Activated CD4-positive, CD25-positive, alpha-beta regulatory T cell treated with anti-CD3 and anti-CD28 coated beads, Interleukin-2, amount 50 U/mL, for 72 hours (primary cell): ENCODE measurements at places on chromosomes 4 and X.
A peak's percentile ranks its signal among the peaks of the same experiment; 100 is the strongest.

DNA sequence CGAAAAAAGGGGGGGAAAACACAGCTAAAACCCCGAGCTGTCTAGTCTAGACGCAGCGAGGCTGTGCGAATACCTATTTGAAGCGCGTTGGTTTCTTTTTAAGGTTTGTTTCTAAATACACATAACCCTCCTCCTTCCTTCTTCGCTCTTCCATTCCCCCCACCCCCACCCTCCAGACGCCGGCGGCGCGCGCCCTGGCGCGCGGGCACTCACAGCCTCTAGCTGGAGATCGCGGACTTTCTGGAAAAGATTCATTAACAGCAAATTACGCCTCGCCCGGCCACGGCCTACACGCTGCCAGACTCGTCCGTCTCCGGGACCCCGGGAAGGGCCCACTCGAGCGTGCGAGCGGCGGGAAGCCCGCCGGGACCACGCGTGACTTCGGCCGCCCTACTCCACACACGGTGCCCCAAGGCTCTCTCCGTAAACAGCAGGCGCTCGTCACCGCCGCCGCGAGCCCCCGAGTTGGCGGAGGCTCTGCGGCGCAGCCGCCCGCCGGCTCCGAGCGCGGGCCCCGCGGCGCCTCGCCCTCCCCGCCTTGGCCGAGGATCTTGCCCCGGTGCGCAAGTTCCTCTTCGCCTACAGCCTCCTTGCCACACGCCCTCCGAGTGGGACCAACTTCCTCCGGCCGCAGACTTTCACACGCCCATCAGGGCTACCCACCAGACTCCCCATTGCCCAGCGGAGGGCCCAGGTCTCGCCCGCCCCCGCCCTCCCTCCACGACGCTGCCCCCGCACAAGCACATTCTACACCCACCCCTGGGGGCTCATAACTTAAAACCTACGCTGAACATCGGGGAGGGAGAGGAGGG is 2.0 kb downstream of the BCOR start:
- no peak for DNase-seq

- DNase-seq = no peak
Observed at GRCh38 chrX:48752498-48752897, 9.0 kb upstream of the GLOD5 start.

GRCh38 chr4:33013282-33013681 is 2293.1 kb downstream of the PCDH7 start:
- DNase-seq = no peak

DNA sequence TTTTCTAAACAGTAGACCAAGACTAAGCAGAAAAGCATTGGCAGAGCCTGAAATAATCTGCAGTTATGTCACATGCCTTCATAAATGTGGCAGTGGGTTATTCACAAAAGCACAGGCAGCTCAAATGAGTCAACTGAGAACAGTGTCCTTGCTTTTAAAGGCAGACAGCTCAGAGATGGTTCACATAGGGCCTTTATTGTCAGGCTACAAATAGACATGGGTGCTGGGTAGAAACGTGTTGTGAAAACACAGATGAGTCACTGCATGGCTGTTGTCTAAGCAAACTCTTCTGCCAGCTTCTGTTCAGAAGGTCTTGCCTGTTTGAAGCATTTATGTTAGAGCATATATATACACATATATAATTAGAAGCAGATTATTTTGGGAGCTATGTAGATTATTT is 118.0 kb downstream of the SLC4A4 start:
- DNase-seq = no peak

- no peak for DNase-seq
Observed at GRCh38 chrX:7068939-7069367, 78.6 kb upstream of the STS start.

- no peak for DNase-seq
Observed at GRCh38 chr4:138751309-138751708, 264.3 kb upstream of the NOCT start.

DNA sequence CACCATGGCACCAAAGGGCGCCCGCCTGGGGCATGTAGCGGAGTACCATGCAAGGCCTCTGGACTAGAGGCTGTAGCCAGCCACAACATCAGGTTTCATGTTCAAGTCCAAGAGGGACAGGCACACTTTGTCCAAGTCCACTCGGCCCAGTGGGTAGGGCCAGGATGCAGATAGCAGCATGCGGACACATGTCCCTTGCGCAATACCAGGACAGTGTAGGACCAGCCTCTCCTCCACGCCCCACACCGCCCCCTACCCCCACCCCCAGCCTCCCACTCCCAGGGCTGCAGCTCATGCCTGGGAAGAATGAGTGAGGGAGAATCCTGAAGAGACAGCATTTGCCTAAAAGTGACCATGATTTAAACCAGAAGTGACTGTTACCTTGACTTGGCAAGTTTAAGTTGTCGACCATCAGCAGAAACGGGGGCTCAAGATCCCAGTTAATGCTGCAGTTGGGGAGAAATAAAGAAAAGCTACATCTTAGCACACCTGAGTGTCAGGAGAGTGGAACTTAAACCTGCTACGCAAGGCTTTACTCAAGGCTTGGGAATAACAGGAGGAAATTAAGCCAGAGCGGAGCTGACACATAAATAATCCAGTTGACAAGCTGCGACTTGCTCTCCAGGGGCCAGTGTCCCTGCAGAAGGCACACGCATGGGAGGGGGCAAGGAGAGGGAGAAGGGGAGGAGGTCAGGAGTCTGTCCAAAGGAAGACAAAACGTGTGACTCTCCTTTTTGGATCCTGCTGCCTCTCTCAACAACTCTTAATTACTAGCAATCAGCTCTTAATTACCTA is 221.7 kb downstream of the BCOR start:
- DNase-seq = no peak

- DNase-seq = no peak
Observed at GRCh38 chr4:135739354-135739753, 1537.8 kb upstream of the PABPC4L start.

DNA sequence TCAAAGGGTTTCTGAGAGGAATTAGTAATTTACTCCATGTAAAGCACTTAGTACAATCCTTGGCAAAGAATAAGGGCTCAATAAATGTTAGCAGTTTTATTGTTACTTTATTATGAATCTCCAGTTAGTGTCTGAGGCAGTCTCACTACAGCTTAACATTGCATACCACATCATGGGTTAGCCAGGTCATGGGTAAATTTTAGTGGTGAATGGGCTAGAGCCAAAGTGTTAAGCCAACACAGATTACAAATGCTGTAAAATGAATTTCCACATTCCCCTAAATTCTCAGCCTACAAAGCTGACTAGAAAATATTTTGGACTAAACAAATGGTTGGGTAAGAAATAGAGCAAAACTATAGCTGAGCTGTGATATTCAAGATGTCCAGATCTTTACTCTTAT is 72.4 kb downstream of the NRK start:
- DNase-seq = no peak

GRCh38 chr4:88818631-88819470 is 121.2 kb upstream of the NAP1L5 start:
- no peak for DNase-seq

GRCh38 chr4:84699001-84699671 is 116.2 kb downstream of the CDS1 start:
- no peak for DNase-seq

DNA sequence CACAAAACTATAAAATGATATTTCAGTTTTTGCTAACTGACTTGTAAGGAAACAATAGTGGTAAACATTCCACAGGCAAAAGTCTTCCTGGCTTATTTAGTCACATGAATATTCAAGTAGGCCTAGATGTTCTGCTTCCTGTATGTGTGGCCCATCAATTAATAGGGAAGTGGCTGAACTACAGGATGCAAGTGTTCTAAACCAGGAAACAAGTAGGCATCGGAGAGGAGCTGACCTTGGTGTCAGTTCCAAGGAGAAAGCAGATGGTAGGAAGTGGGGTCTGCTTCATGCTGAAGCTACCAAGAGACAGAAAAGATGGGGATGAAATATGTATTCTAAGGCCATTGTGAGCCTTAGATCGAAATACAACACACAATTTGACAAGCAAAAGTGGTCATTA is 149.7 kb downstream of the ANTXR2 start:
- DNase-seq = no peak

GRCh38 chrX:26954029-26954428 is 509.1 kb downstream of the PPP4R3C start:
- DNase-seq = no peak

DNA sequence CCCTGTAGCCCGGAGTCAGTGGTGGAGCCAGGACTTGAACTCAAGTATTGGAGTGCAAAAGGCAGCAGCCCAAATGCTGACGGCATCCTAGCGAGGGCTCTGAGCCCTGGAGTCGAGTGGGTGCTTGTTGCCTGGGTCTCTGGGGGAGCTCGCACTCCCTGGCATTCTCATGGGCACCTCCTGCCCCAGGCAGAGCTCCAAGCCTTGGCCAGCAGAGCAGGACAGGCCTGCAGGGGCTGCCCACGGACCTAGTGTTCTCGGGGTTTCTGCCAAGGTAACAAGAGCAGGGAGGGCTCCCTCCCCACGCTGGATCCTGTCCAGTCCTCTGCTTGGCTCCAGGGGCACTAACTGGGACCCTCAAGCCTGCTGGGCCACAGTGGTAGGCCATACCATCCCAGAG is 17.6 kb upstream of the WFS1 start:
- DNase-seq = no peak

- DNase-seq = no peak
Observed at GRCh38 chr4:147361726-147362125, 119.2 kb upstream of the EDNRA start.

DNA sequence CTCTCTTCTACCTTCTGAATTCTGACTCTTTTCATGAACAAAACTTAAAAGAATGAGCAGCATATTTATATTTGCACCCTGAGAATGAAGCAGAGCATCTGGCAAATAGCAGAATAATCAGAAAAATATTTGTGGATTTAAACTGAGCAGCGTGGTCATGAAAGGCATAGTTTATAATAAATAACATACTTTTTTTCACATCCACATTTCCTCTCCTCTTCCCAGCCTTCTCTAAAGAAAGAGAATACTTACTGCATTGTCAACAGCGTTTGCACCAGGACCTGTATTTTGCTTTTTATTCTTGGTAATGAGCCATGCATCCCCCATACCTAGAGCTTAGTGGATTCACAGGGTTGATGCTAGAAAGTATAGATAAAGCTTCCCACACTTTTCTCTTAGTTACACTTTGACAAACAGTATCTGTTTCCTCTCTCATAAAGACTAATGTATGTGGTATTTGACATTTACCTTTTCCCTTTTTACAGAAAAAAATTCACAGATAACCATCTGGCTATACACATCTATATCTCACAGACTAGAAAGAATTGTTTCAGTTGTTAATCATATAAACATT is 131.5 kb downstream of the PRSS12 start:
- no peak for DNase-seq

DNA sequence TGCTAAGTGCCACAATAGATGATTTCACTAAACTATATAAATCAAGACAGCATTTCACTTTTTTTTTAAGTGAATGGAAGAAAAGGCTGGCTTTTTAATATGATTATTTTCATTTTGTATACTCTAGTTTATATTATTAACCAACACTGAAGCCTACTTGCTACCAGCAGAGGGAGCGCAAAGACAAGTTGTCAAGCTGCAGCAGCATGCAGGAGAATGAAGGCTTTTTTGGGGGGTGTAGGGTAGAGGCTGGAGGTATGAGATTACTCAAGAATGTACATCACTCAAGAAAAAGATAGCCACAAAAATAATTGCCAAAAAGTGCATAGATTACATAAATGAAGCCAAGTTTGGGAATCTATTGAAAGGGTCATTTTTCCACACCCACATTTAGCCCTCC is 519.5 kb downstream of the FGF13 start:
- DNase-seq = no peak

- no peak for DNase-seq
Observed at GRCh38 chr4:8188085-8188484, 11.0 kb upstream of the SH3TC1 start.

DNA sequence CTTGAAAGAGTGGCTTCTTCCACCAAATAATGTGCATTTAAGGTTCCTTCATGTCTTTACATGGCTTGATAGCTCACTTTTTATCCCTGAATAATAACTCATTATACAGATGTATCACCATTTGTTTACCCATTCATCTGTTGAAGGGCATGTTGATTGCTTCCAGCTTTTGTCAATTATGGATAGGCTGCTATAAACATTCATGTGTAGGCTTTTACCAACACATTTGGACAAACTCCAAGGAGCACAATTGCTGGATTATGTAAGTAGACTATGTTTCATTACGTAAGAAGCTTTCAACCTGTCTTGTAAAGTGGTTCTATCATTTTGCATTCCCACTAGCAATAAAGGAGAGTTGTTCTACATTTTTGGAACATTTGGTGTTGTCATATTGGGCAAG is 2637.0 kb downstream of the PCDH7 start:
- no peak for DNase-seq

DNA sequence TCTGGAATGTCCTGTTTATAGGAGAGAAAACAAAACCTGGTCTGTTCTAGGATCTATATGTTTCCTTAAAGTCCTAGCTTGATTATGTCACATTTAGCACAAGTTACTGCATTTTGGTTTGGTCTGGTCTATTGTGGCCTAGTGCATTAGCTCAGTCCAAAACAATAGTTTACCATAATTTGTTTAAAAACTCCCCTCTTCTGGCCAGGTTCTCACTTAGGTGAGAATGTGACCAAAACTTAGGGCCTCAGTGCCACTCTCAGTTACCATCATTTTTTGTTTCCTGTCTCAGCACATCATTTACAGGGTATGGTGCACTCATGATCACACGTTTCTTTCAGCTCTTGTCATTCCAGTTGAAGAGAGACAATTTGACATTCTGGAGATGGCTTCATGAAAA is 378.5 kb downstream of the KLHL4 start:
- no peak for DNase-seq

DNA sequence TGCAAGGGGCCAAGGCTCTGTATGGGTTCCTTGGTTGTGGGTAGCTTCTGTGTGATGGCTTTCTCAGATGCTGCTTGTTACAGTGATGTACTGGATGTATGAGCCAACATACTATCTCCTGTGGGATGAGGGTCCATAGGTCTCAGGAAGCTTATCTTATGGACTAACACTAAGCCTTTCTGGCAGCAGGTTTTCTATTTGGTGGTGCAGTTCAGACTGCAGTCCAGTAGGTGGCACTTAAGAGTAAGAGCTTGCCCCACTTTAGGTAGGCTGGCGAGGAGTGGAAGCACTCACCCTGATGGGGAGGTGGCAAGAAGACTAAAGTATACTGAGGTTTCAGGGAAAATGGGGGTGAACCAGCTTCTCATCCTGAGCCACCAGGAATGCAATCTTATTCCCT is 306.7 kb upstream of the MAOA start:
- DNase-seq = peak; percentile 49

- DNase-seq = no peak
Observed at GRCh38 chr4:139738846-139739613, 73.4 kb downstream of the MGST2 start.

DNA sequence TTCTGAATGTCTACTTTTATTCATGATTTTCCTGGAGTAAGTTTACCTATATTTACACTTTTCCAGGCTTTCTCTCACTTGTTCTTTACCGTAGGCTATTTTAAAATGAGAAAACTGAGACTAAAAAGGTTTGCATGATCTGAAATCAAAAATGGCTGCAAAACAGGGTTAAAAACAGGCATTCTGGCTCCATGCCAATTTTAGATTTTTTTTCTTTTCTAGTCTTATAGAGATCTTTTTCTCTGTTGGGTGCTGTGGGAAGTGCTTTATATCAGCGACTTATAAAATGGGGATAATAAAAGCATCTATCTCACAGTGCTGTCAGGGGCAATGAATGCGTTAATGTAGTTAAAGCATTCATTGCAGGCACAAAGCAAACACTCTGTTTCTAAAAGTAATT is 294.8 kb downstream of the PACRGL start:
- no peak for DNase-seq
